ENCODE measurements at places on chromosomes 2 and 18. TPM values are rescaled to one million over a fixed set of nuclear protein-coding genes. Genes with fewer than 3 reads are reported as not detected.

GRCh38 chr2:10772868-10773215 is 39.7 kb downstream of the PDIA6 start:
- no peak for DNase-seq
- no peaks in the 10 kb centered on the region for H3K27me3 ChIP-seq
- peaks cover 14% of the 10 kb centered on the region for H3K4me1 ChIP-seq
- no peak overlapping the region for H3K4me3 ChIP-seq
- no peak overlapping the region for H3K27ac ChIP-seq

GRCh38 chr2:46351098-46351749 is 54.0 kb downstream of the EPAS1 start:
- H3K27ac ChIP-seq = peak overlapping the region; percentile 68
- no peak for DNase-seq
- peaks cover 30% of the 10 kb centered on the region for H3K4me1 ChIP-seq

DNA sequence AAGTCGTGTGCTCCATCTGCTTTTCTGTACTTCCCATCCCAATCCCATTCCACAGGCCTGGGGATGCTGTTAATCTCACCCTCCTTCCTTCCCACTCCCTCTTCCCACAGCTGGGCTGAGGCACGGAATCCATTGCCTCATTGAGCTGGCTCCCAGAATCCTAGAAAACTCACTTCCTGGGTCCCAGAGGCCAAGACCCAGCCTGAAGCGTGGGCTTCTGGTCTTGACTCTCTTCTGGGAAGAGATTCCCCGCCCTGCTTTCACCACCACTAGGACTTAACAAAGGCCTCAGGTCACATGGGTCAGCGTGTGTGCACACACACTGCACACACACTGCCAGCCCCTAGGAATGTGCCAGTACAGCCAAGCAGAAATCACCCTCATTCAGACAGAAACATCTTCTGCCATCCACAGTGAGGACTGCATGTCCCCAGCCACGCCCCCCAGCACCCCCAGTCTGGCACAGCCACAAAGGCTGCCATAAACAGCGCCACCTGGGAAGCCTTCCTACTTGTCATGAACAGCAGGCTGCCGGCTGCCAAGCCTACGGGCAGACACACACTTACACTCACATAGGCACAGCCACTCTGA is 165.8 kb downstream of the TNS1 start:
- H3K4me1 ChIP-seq = peaks cover 11% of the 10 kb centered on the region
- DNase-seq = peak; percentile 39
- H3K27ac ChIP-seq = no peak overlapping the region
- H3K36me3 ChIP-seq = no peaks in the 10 kb centered on the region
- H3K27me3 ChIP-seq = no peaks in the 10 kb centered on the region

GRCh38 chr2:174768557-174768956 is 4.3 kb upstream of the CHRNA1 start:
- no peaks in the 10 kb centered on the region for H3K27me3 ChIP-seq
- no peaks in the 10 kb centered on the region for H3K36me3 ChIP-seq
- no peaks in the 10 kb centered on the region for H3K4me1 ChIP-seq
- no peak overlapping the region for H3K27ac ChIP-seq

DNA sequence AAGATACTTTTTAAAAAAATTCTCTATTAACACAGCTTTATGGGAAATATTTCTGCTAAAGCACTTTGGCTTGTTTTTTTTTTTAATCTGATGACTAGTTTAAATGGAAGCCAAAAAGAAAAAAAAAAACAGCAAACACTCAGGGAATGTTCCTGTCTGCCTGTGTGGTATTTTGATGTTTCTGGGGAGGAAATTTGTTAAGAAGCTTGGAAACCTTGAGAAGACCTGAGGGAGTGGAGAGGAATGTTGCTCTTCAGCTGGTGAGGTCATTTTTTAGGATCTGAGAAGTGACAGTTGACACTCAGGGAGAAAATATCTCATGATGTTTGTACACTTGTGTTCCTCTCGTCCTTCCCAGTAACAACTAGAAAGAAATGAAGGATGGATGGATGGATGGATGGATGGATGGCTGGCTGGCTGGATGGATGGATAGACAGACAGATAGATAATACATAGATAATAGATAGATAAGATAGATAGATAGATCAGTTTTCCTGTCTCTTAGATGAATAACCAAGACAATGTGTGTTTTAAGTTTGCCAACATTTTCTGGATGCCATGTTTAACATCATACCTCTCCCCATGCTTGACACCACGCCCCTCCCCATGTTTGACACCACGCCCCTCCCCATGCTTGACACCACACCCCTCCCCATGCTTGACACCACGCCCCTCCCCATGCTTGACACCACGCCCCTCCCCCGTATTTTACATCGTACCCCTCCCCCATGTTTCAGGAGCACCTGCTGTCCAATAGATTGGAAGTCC is 84.8 kb downstream of the CTIF start:
- H3K27ac ChIP-seq = no peak overlapping the region
- H3K27me3 ChIP-seq = no peaks in the 10 kb centered on the region
- no peak overlapping the region for H3K4me3 ChIP-seq

DNA sequence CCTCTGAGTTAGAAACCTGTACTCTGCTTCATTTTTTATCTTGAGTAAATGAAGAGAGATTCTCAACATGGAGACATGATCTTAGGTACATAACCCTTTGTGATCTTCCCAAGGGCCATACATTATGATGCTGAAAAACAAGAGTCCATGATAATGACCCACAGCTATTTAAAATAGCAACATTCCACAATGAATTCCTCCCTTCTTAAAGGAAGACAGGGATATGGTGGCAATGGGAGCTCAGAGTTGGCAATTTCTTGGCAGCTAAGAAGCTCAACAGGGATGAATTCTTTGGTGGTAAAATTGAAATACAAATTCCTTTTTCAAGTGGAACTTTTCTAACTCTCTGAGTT is 638.5 kb downstream of the CNTNAP5 start:
- no peak for DNase-seq
- no peak overlapping the region for H3K27ac ChIP-seq
- no peaks in the 10 kb centered on the region for H3K4me1 ChIP-seq
- no peaks in the 10 kb centered on the region for H3K36me3 ChIP-seq
- no peak overlapping the region for H3K4me3 ChIP-seq
- no peaks in the 10 kb centered on the region for H3K27me3 ChIP-seq

- no peak for DNase-seq
- no peaks in the 10 kb centered on the region for H3K4me1 ChIP-seq
Measured at GRCh38 chr18:32152705-32153448, 37.0 kb upstream of the MEP1B start.

- H3K4me1 ChIP-seq = peaks cover 65% of the 10 kb centered on the region
- H3K27me3 ChIP-seq = no peaks in the 10 kb centered on the region
- H3K27ac ChIP-seq = no peak overlapping the region
Measured at GRCh38 chr2:64646007-64646880, 7.5 kb downstream of the SERTAD2 start.

- no peaks in the 10 kb centered on the region for H3K36me3 ChIP-seq
- DNase-seq = no peak
- no peaks in the 10 kb centered on the region for H3K27me3 ChIP-seq
- H3K27ac ChIP-seq = no peak overlapping the region
- no peak overlapping the region for H3K4me3 ChIP-seq
Measured at GRCh38 chr18:48052842-48053241, 122.4 kb upstream of the SMAD2 start.

DNA sequence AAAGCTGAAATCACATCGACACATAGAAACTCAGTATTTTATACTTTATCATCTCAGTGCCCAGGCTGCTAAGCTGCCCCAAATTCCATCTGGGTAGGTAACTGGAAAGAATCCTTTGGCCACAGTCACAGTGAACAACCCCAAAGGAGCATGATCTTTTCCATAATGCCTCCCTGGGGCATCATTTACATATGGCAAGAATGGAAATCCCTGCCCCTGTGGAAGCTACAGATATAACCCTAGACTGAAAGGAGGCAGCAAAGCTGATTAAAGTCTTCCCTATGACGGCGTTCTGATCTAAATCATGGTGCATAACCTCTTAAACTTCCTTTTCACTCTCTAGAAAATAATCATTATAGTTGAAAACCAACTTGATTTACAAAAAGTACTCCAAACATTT is 41.5 kb downstream of the MAP3K19 start:
- H3K4me1 ChIP-seq = no peaks in the 10 kb centered on the region
- no peak overlapping the region for H3K27ac ChIP-seq
- H3K4me3 ChIP-seq = no peak overlapping the region
- no peak for DNase-seq
- no peaks in the 10 kb centered on the region for H3K27me3 ChIP-seq

- no peaks in the 10 kb centered on the region for H3K36me3 ChIP-seq
- H3K4me3 ChIP-seq = no peak overlapping the region
- H3K4me1 ChIP-seq = no peaks in the 10 kb centered on the region
- no peak for DNase-seq
Measured at GRCh38 chr2:121665504-121665903, 16.2 kb upstream of the CLASP1 start.

DNA sequence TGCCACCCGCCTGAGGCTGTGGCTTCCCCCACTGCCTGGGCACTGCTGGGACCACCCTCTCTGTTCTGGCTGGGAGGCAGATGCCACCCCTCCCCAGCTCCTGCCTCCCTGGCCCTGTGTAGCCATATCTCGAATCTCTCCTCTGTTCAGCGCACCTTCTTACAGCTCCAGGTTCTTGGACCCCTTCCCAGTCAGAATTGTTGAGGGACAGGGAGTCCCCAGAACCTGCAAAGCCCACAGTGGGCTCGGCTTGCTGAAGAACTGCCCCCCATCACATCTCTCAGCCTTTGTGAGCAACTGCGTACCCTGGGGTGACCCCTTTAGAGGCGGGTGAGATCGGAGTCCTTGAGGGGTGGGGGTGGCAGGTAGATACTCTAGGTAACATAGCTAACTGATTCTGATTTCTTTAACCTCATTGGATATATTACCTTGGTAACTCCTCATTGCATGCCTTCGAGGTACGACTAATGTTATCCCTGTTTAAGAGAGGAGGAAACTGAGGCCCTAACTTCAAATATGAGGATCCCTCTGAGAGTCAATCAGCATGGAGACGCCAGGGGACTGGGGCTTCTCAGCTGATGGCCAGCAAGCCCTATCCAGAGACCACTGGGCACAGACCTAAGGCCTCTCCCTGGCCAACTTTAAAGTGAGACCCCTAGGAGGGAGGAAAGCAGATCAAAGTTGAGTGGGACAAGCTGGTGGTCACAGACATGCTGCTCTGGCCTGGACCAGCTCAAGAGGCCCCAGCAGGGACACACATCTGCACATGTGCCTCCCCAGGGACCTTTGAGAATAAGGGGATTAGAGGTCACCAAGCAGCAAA is 101.3 kb downstream of the CAPN13 start:
- H3K27me3 ChIP-seq = no peaks in the 10 kb centered on the region
- H3K27ac ChIP-seq = no peak overlapping the region
- H3K4me1 ChIP-seq = no peaks in the 10 kb centered on the region

DNA sequence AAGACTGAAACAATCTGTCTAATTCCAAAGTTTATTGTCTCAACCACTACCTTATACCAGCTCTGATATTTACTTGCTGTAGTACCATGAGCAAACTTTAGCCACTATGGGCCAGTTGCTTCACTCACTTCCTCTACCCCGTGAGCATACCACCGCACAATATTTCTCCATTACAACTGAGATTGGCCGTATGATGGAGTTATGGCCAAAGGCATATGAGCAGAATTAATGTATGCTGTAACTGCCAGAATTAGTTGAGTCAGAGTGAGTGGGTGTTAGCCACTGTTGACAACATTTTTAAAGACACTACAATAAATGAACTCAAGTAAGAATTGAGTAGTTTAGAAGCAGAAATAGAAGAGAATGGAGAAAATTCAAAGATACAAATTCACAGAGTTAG is 69.7 kb downstream of the LRATD1 start:
- DNase-seq = no peak
- no peaks in the 10 kb centered on the region for H3K4me1 ChIP-seq
- no peaks in the 10 kb centered on the region for H3K27me3 ChIP-seq
- H3K36me3 ChIP-seq = no peaks in the 10 kb centered on the region
- no peak overlapping the region for H3K27ac ChIP-seq

DNA sequence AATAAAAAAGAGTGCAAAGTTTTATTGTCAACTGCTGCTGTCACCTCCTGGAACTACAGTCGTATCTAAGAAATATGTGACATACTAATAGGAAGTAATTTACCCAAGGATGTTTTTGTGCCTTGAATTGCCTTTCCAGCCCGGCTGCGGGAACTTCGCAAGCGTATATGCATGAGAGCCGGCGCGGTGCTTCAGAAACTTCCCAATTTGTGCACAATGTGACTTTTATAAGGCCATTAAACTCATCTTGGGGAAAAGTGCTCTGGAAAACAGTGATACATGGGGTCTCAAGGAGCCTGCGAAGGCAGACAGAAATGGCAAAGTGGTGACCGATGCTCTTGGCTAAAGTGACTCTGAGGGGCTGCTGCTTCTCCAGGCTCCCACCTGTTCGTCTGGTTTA is 41.7 kb upstream of the CELF4 start:
- H3K4me3 ChIP-seq = no peak overlapping the region
- no peaks in the 10 kb centered on the region for H3K4me1 ChIP-seq
- no peaks in the 10 kb centered on the region for H3K27me3 ChIP-seq

DNA sequence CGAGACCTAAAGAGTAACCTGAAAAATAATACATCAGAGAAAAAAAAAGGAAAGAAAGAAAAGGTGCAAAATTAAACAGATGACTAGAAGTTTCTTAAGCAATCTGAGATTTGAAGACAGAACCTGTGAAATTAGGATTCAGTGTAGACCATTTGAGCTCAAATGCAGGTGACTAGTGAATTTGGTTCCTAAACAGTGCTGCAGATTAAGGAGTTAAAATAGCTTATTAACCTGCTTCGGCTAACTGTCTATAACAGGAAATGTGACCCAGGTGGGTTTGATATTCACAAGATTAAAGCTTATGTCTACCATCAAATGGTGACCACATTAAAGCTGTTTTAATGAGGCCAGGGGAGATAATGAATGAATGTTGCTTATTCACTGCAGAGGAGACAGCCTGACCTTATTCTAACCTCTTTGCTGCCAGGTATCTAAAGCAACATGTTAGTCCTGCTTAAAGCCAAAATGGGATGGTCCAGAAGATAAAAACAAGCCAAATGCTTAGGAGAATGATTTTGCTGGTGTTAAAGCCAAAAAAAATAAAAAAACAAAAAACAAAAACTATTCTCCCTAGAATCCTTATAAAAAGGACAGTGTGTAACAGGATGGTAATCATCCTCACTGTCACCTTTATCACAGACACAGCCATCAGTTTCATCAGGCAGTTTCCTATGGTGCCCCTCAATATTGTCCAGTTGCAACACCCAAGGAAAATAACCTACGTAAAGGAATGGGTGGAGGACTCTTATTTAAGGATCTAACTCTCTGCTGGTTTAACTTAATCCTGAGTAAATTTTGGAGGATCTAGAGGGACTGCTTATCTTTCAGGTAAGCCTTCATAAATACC is 769.0 kb upstream of the ZEB2 start:
- H3K4me3 ChIP-seq = no peak overlapping the region
- H3K27ac ChIP-seq = no peak overlapping the region

The ANKRD62 gene
- total RNA-seq = 25.5 TPM

The UGT1A8 gene
- total RNA-seq = 0.19 TPM

The CKAP2L gene
- 7.1 TPM for total RNA-seq

The ITGB6 gene
- total RNA-seq = 0.12 TPM

The RGPD4 gene
- total RNA-seq = 7.1 TPM

The TRIM54 gene
- total RNA-seq = 38.5 TPM

The CERKL gene
- 2.2 TPM for total RNA-seq

The ACVR1C gene
- total RNA-seq = 1.4 TPM

The PTGR3 gene
- 13.9 TPM for total RNA-seq

All from testis (tissue), 5 donors.